A549 treated with CpdA at 1 μM for 4 hours (cell line): ENCODE measurements at places on chromosomes 3 and 15. TPM values are rescaled to one million over a fixed set of nuclear protein-coding genes. Genes with fewer than 3 reads are reported as not detected.

IL17RD gene
- 0.47 to 1.4 TPM (median 1.2 TPM) in 5 replicates for total RNA-seq

NLGN1 gene
- total RNA-seq, result not detected in 5 replicates

CNTN4 gene
- not detected in 5 replicates for total RNA-seq

THUMPD3 gene
- total RNA-seq, result 53.6 to 62.9 TPM (median 56.8 TPM) in 5 replicates

EHD4 gene
- total RNA-seq, result 9.5 to 12.2 TPM (median 11.1 TPM) in 5 replicates

CHSY1 gene
- 20.9 to 29.4 TPM (median 25.1 TPM) in 5 replicates for total RNA-seq

CD86 gene
- not detected in 5 replicates for total RNA-seq

EHHADH gene
- total RNA-seq, result 2.2 to 7.1 TPM (median 2.4 TPM) in 5 replicates

ZBBX gene
- not detected in 5 replicates for total RNA-seq

WDR93 gene
- 0.06 to 0.28 TPM (median 0.21 TPM) in 4 of 5 replicates, not detected in the other for total RNA-seq

CLRN1 gene
- not detected in 5 replicates for total RNA-seq

TMCO5A gene
- not detected in 5 replicates for total RNA-seq

SLMAP gene
- 20.3 to 26.5 TPM (median 25.2 TPM) in 5 replicates for total RNA-seq

ZMYND10 gene
- 0.36 to 1.3 TPM (median 0.91 TPM) in 5 replicates for total RNA-seq

LINGO1 gene
- 7.0 to 12.4 TPM (median 9.2 TPM) in 5 replicates for total RNA-seq

HDC gene
- 0.07 to 0.16 TPM (median 0.10 TPM) in 3 of 5 replicates, not detected in the others for total RNA-seq

COLQ gene
- total RNA-seq, result 0.28 to 0.53 TPM (median 0.36 TPM) in 5 replicates

DUOXA2 gene
- not detected in 5 replicates for total RNA-seq

TJP1 gene
- 58.6 to 89.3 TPM (median 63.7 TPM) in 5 replicates for total RNA-seq

MKRN3 gene
- 1.6 to 4.6 TPM (median 2.5 TPM) in 5 replicates for total RNA-seq

MAPKBP1 gene
- total RNA-seq, result 2.9 to 5.5 TPM (median 4.5 TPM) in 5 replicates

TF gene
- total RNA-seq, result 0.51 to 4.1 TPM (median 0.87 TPM) in 5 replicates
